NCI-H1436 treated with DMSO at 0.1 percent for 48 hours (cell line): ENCODE measurements at places on chromosomes 12 and 14.

DNA sequence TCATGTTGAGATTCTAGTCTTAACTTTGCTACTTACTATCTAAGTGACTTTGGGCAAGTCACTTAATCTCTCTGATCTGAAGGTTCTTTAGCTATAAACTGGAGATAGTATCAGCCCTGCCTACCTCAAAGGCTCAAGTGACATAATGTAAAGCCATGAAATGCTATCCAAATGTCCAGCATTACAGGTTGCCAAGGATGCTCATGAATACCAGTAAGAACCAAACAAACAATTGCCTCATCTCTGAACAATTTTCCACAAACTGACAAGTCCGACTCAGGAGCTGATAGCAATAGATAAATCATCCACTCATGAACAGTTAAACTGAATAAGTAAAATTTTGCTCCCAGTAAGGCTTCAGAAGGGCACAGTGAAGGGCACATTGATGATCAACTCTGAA lies 51.5 kb downstream of the LMNTD1 start:
- no peak for DNase-seq

GRCh38 chr14:69489495-69489894 lies 5.0 kb downstream of the PLEKHD1 start:
- no peak for DNase-seq

DNA sequence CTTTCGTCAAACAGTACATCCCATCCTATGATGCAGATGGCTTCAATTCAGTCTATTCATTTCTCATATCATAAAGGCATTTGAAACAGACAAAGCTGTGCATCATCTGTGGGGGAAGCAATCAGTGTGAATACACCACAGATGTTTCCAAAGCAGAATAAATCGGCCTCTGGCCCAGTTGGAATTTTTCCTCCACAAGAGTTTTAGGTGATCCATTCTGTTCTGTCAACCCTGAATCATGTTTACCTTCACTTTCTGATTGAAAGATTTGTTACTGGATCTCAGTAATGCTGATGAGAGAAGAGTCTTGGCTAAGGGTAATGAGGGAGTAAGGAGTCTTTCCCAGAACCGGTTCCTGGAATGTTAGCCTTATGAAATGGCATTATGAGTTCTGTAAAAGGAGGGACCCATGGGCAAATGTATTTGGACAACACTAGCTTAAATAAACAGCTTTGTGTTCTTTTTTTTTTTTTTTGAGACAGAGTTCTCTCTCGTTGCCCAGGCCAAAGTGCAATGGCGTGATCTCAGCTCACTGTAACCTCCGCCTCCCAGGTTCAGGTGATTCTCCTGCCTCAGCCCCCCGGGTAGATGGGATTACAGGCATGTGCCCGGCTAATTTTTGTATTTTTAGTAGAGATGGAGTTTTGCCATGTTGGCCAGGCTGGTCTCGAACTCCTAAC lies 62.5 kb downstream of the TPH2 start:
- DNase-seq, result no peak

GRCh38 chr12:110813285-110813684 lies 33.5 kb upstream of the CCDC63 start:
- no peak for DNase-seq

DNA sequence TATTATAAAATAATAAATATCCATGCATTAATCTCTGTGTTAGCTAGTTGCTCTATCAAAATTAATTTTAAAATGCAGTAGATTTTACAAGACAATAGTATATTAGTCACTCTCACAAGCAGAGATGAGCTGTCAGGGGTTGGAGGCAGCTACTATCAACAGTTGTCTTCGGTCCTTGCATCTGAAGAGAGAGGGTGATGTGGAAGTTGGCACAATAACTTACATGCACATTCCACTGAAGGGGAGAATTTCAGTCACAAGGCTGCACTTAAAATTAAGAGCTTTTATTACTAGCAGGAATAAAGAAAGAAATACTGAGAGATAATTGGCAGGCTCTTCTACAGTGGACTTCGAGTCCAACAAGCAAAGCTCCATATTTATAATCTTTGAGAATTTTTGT lies 166.9 kb upstream of the DCN start:
- no peak for DNase-seq

- DNase-seq, result no peak
Observed at GRCh38 chr14:71361336-71361735, 454.1 kb downstream of the PCNX1 start.

DNA sequence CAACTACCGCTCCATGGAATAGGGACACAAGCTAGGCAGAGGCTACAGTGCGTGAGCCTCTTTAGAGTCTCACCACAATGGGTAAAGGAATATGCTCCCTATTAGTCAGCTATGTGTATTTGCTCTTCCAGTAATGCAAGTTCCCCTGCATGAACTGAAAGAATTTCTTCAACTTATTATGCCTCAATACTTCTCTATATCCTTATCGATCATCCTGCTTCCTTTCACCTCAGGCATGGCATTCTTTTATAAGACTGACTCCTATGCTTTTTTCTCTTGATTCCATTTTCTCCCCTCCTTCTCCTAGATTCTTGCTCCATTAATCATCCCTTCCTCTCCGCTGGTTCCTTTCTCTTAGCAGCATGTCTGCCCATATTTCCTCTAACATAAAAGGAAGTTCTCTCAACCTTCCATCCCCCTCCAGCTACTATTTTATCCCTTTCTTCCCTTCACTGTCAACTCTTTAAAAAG lies 94.5 kb upstream of the CPM start:
- DNase-seq, result no peak

GRCh38 chr14:93971635-93972027 lies 4.7 kb downstream of the ASB2 start:
- no peak for DNase-seq

- DNase-seq, result no peak
Observed at GRCh38 chr12:47385653-47386052, 305.9 kb upstream of the AMIGO2 start.

DNA sequence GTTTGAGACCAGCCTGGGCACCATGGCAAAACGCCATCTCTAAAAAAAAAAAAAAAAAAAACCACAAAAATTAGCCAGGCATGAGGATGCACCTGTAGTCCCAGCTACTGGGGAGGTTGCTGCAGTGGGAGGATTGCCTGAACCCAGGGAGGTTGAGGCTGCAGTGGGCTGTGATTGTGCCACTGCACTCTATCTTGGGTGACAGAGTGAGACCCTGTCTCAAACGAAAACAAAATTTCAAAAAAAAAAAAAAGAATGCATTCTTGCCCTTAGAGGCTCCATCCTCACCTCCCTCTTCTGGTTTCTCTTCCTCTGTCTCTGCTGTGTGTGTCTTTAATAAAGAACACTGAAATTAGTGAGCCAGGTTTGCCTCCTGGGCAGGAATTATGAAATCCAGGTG lies 107.8 kb downstream of the VCPKMT start:
- DNase-seq, result no peak

- DNase-seq, result no peak
Observed at GRCh38 chr14:64685371-64686281, 18.6 kb upstream of the PLEKHG3 start.

- DNase-seq, result no peak
Observed at GRCh38 chr12:58269476-58269875, 328.1 kb downstream of the ATP23 start.

- no peak for DNase-seq
Observed at GRCh38 chr12:67413577-67413976, 144.4 kb downstream of the CAND1 start.

GRCh38 chr12:65653946-65654629 lies 170.2 kb upstream of the HMGA2 start:
- no peak for DNase-seq

GRCh38 chr12:130701402-130701744 lies 14.7 kb downstream of the RIMBP2 start:
- no peak for DNase-seq

GRCh38 chr14:74085047-74085637 lies 386 bp downstream of the LIN52 start:
- DNase-seq, result no peak

DNA sequence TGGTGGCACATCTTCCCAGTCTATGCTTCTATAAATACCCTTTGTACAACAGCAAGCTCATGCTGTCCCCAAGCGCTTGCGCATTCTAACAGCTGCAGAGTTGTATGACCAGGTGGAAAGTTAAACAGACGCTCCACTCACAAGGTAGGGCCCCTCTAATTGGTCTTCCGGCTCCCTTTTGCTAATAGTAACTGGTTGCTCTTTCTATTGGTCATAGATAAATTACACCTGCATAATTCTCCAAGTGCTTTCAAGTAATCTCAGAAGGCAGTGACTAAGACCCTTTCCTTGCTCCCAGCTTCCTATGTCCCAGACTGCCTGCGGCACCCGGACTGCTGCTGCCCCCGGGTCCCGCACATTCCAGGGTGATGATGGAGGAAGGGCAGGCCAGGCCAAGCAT lies 6.1 kb upstream of the TSPAN9 start:
- peak; percentile 38 for DNase-seq

GRCh38 chr14:81177225-81177624 lies 43.5 kb downstream of the GTF2A1 start:
- no peak for DNase-seq

DNA sequence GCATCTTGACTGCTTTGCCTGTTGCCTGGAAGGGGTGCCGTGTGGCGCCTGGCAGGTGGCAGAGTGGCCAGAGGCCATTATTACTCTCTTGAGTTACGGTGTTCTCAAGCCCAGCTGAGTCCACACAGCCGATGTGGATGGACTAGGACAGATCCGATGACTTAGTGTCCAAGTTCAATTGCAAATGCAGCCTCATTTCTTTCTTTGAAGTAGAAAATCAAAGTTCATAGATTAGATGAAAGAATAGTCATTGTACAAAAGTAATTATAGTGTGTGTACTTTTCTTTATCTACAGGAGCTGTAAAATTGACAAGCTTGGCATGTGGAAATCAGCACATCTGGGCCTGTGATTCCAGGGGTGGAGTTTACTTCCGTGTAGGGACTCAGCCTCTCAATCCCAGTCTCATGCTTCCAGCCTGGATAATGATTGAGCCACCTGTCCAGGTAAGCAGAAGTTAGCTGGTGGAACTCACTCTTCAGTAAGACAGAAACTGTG lies 44.7 kb downstream of the ANKRD9 start:
- no peak for DNase-seq

GRCh38 chr12:2374092-2374906 lies 321.5 kb downstream of the CACNA1C start:
- no peak for DNase-seq

- DNase-seq, result no peak
Observed at GRCh38 chr14:92259613-92260357, 63.2 kb upstream of the SLC24A4 start.

GRCh38 chr12:10554228-10554755 lies 48.6 kb downstream of the EIF2S3B start:
- DNase-seq, result no peak
